Heart left ventricle (tissue), 16 donors: ENCODE measurements at places on chromosomes 2 and 18. TPM values are rescaled to one million over a fixed set of nuclear protein-coding genes. Genes with fewer than 3 reads are reported as not detected.

The STARD6 gene
- total RNA-seq = not detected

The CPLX4 gene
- total RNA-seq = not detected

The REL gene
- 16.0 TPM for total RNA-seq

DNA sequence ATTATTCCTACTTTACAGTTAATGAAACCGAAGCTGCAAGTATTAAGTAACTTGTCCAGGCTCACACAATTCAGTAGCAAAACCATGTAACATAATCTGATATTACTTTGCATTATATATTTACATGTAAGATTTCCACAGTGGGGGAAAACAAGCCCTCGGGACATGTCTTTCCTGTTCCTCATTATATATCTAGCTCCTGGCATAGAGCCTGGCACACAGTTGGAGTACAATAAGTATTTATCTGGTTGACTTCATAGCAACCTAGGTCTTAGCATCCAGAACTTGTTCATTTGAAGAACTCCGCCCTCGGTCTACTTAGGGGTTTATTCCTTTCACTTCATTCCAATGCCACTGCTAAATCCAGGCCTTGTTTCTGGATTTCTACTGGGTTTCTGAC lies 1.6 kb upstream of the RBM45 start:
- DNase-seq = no peak

- DNase-seq = no peak
Measured at GRCh38 chr2:44997963-44998362, 11.3 kb downstream of the SIX2 start.

- DNase-seq = no peak
Measured at GRCh38 chr2:70517804-70518203, 35.8 kb downstream of the TGFA start.
